Prostate gland (tissue), 2 donors: ENCODE measurements at places on chromosomes 13 and 19.

- H3K36me3 ChIP-seq, result no peaks in the 10 kb centered on the region
- no peak for DNase-seq
- H3K27me3 ChIP-seq, result no peaks in the 10 kb centered on the region
- no peaks in the 10 kb centered on the region for H3K4me1 ChIP-seq
- H3K27ac ChIP-seq, result no peak overlapping the region
- H3K4me3 ChIP-seq, result no peak overlapping the region
Measured at GRCh38 chr13:37476874-37477273, 121.7 kb downstream of the POSTN start.

DNA sequence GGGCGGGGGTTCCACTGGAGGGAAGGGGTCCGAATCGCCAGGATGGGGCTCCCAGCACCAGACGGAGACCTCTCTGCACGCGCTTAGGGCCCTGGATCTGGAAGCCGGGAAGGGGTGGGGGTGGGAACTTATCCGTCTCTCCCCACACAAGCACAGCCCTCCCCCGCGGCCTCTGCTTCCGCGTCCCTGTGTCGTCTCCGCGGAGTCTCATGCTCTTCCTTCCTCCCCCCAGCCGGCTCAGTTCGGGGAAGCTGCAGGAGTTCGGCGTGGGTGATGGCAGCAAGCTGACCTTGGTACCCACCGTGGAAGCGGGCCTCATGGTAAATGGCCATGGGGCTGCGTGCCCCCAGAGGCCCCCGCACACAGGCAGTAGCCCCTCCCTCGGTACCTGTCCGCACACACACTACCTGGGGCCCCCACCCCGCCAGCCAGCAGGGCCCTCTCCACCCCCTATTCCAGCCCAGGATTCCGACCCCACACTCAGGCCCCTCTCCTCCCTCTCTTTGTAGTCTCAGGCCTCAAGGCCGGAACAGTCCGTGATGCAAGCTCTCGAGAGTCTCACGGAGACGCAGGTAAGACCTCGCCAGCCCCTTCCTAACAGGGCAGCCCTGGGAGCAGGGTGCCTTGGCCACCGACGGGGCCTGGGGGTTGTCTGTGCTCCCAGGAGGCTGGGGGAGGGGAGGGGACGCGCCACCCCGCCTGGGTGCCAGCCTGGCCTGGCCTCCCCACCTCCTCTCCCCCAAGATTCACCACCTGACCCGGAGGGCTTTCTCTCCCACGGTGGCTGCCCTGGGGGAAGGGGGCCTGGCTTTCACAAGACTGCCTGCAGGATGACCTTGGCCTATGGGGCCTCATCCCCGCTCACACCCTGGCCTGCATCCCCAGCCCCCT is 3.2 kb downstream of the MIDN start:
- no peaks in the 10 kb centered on the region for H3K27me3 ChIP-seq
- DNase-seq, result peak; percentile 72
- peaks cover 25% of the 10 kb centered on the region for H3K36me3 ChIP-seq
- peak overlapping the region; percentile 97 for H3K27ac ChIP-seq
- peak overlapping the region; percentile 87 for H3K4me3 ChIP-seq
- H3K4me1 ChIP-seq, result peaks cover 31% of the 10 kb centered on the region

GRCh38 chr13:79500829-79501228 is 19.9 kb downstream of the NDFIP2 start:
- no peaks in the 10 kb centered on the region for H3K4me1 ChIP-seq
- DNase-seq, result no peak
- no peak overlapping the region for H3K4me3 ChIP-seq
- H3K27ac ChIP-seq, result no peak overlapping the region

DNA sequence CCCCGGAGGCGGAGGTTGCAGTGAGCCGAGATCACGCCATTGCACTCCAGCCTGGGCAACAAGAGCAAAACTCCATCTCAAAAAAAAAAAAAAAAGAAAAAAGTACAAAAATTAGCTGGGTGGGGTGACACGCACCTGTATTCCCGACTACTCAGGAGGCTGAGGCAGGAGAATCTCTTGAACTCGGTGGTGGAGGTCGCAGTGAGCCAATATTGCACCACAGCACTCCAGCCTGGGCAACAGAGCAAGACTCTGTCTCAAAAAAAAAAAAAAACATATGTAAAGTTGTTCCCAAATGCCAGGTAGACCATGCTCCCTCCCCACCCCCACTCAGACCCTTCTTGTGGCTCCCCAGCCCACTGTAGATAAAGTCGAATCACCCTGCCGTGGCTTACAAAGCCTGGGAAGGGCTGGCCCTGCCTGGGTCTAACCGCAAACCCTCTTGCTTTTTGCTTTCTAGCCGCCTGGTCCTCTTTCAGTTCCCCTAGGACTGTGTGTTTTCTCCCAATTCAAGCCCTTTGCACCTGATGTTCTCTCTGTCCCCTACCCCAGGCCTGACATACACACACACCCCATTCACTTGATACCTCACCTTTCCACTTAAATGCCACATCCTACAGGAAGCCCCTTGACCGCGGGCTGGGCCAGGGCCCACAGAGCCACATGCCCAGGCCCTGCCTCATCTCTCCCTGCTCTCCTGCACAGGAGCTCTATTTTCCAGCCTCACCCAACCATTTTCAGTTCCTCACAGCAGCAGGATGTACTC is 34.4 kb downstream of the MAP4K1 start:
- H3K27ac ChIP-seq, result no peak overlapping the region
- no peak overlapping the region for H3K4me3 ChIP-seq
- no peak for DNase-seq
- no peaks in the 10 kb centered on the region for H3K36me3 ChIP-seq

- H3K27me3 ChIP-seq, result no peaks in the 10 kb centered on the region
- H3K27ac ChIP-seq, result no peak overlapping the region
- H3K4me3 ChIP-seq, result no peak overlapping the region
- H3K4me1 ChIP-seq, result no peaks in the 10 kb centered on the region
- H3K36me3 ChIP-seq, result no peaks in the 10 kb centered on the region
Measured at GRCh38 chr13:20998649-20999415, 62.6 kb downstream of the LATS2 start.

GRCh38 chr13:26473571-26474230 is 83.8 kb upstream of the WASF3 start:
- no peaks in the 10 kb centered on the region for H3K4me1 ChIP-seq
- no peaks in the 10 kb centered on the region for H3K27me3 ChIP-seq
- no peak overlapping the region for H3K27ac ChIP-seq
- no peak overlapping the region for H3K4me3 ChIP-seq
- H3K36me3 ChIP-seq, result no peaks in the 10 kb centered on the region
- DNase-seq, result no peak

DNA sequence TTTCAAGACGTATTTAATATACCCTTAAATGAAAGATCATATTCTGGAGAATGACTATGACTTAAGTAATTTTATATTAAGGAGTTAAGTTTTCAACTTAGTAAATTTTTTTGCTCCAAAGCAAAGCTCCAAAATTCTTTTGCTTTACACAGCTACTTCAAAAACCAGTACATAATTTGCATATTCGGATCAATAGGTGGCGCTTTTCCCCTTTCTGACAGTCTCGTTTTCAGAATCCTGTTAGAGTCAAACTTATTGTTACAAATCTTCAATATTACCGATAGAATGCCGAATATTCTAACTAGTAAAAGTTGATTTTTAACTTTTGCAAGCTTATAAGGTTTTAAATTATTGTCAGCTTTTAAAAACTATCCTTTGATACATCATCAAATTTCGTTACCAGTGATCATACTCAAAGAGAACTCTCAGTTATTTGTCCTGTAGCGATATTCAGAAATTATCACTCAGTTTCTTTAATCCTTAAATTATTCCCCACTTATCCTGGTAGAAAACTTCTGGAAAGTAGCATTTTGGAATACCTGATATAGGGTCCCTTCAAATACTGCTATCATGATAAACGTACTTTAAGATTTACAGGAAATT is 852.7 kb upstream of the KLHL1 start:
- H3K4me1 ChIP-seq, result no peaks in the 10 kb centered on the region
- H3K27ac ChIP-seq, result no peak overlapping the region
- no peak overlapping the region for H3K4me3 ChIP-seq
- H3K27me3 ChIP-seq, result no peaks in the 10 kb centered on the region
- no peaks in the 10 kb centered on the region for H3K36me3 ChIP-seq

- no peak overlapping the region for H3K4me3 ChIP-seq
- no peaks in the 10 kb centered on the region for H3K27me3 ChIP-seq
- H3K27ac ChIP-seq, result no peak overlapping the region
- no peaks in the 10 kb centered on the region for H3K4me1 ChIP-seq
- DNase-seq, result no peak
Measured at GRCh38 chr19:56155124-56155687, 14.1 kb downstream of the ZNF444 start.

DNA sequence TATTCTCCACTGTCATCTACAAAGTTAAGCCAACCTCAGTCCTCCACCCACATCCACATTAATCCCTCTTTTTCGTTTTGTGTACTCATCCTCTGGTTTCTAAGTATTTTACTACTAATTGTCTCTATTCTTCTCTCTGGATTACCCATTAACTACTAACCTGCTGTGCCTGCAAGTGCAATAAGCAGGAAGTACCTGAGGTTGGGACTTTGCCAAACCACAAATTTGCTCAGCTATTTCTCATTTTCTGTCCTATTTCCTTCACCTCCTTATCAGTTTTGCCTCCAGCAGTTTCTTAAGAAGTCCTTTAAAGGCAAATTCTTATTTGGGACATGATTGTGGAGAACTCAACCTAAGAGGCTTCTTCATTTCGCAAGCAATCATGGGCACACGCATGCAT is 1708.9 kb downstream of the SLITRK5 start:
- DNase-seq, result no peak
- H3K27ac ChIP-seq, result no peak overlapping the region
- H3K4me3 ChIP-seq, result no peak overlapping the region
- H3K36me3 ChIP-seq, result no peaks in the 10 kb centered on the region

- no peak overlapping the region for H3K27ac ChIP-seq
- no peak for DNase-seq
- H3K4me1 ChIP-seq, result no peaks in the 10 kb centered on the region
- H3K4me3 ChIP-seq, result no peak overlapping the region
- no peaks in the 10 kb centered on the region for H3K36me3 ChIP-seq
- no peaks in the 10 kb centered on the region for H3K27me3 ChIP-seq
Measured at GRCh38 chr13:62209529-62209928, 793.9 kb upstream of the PCDH20 start.

DNA sequence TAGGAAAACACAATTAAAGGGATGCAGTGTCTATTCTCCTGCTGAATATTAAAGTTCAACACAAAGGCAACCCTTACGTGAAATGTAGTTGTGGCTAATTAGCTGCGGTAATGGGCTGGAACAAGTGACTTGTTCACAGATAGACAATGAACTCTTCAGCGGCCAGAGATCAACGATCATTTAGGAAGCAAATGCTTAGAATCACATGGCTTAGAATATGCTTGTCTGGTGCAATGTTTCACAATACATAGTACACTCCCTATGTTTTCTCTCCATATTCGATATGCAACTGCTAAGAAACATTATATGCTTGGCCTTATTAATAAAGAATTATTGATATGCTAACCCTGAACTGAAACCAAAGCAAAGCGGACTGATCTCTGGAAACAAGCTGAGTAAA is 25.7 kb upstream of the MTUS2 start:
- H3K27me3 ChIP-seq, result no peaks in the 10 kb centered on the region
- no peaks in the 10 kb centered on the region for H3K36me3 ChIP-seq
- no peak for DNase-seq
- no peak overlapping the region for H3K27ac ChIP-seq

- no peaks in the 10 kb centered on the region for H3K36me3 ChIP-seq
- H3K27me3 ChIP-seq, result no peaks in the 10 kb centered on the region
- H3K4me3 ChIP-seq, result no peak overlapping the region
- no peaks in the 10 kb centered on the region for H3K4me1 ChIP-seq
- no peak overlapping the region for H3K27ac ChIP-seq
Measured at GRCh38 chr13:111667757-111668156, 347.3 kb downstream of the TEX29 start.

DNA sequence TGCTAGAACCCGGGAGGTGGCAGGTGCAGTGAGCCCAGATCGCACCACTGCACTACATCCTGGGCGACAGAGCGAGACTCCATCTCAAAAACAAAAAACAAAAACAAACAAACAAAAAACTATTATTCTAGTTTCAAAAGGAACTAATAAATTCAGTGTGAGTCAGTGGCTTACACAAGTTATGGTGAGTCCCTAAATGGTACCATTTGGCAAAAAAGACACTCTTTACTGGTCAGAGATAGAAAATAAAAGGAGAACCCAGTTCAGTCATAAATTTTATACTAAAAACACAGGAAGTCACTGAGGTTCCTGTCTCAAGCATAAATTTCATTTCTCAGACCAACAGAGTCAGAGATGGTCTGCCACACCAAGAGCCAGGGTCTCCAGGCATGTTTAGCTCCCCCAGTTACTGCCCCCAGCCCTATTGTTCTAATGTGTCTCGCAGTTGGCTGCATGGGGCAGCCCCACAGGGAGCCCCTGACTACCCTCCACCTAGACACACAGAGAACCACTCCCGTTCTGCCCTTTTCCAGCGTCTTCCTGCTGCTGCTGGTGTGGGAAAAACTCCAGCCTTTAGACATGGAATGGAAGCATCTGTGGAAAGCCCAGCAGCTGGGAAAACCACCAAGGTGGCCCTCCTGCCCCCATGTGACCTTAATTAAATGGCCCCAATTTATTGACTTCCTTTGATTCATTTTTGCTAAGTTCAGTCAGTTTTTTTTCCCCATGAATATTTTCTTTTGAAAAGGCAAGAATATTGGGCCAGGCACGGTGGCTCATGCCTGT is 12.2 kb downstream of the THSD1 start:
- no peak for DNase-seq
- no peaks in the 10 kb centered on the region for H3K4me1 ChIP-seq
- H3K27me3 ChIP-seq, result no peaks in the 10 kb centered on the region
- no peak overlapping the region for H3K27ac ChIP-seq

DNA sequence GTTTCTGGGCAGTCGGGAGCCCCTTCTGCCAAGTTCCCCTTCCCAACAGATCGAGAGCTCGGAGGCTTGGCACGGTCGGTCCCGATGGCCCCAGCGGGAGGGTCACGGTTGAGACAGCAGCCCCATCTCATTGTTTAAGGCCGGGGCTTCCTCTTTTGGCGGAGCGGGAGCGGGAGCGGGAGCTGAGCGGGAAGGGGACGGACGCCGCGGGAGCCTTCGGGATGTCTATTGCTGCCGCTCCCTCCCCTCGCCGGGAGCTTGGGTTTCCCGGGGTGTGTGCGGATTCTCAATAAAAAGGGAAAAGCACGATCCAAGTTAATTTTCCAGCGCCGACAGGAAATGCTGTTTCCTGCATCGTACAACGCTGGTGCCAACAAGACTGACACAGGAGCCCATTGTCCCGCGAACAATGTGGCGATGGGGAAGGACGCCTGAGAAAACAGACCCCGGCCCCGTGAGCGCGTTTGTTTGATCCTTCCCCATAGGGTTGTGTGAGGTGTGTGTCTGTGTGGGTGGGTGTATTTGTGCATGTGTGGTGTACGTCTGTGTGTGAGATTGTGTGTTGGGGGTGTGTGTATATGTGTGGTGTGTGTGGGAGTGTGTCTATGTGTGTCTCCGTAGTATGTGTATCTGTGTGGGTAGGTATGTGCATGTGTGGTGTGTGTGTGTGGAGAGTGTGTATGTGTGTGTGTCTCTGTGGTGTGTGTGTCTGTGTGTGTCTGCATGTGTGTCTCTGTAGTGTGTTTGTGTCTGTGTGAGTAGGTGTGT is 36.3 kb upstream of the FLT1 start:
- no peak overlapping the region for H3K27ac ChIP-seq
- H3K4me1 ChIP-seq, result no peaks in the 10 kb centered on the region
- H3K27me3 ChIP-seq, result peaks cover 10% of the 10 kb centered on the region
- H3K4me3 ChIP-seq, result no peak overlapping the region

GRCh38 chr19:48977061-48977460 is 12.0 kb downstream of the FTL start:
- H3K4me3 ChIP-seq, result no peak overlapping the region
- no peaks in the 10 kb centered on the region for H3K4me1 ChIP-seq
- no peak overlapping the region for H3K27ac ChIP-seq
- H3K27me3 ChIP-seq, result no peaks in the 10 kb centered on the region
- no peaks in the 10 kb centered on the region for H3K36me3 ChIP-seq
